Midbrain (tissue), 1 donor: ENCODE measurements at places on chromosomes 7 and 10.

GRCh38 chr10:68560186-68560942 lies at the start of gene TET1:
Gene TET1 (plus strand): TSS chr10:68560337. CDS start chr10:68572339, 12,002 bp downstream.
- DNase-seq = peak; percentile 16

DNA sequence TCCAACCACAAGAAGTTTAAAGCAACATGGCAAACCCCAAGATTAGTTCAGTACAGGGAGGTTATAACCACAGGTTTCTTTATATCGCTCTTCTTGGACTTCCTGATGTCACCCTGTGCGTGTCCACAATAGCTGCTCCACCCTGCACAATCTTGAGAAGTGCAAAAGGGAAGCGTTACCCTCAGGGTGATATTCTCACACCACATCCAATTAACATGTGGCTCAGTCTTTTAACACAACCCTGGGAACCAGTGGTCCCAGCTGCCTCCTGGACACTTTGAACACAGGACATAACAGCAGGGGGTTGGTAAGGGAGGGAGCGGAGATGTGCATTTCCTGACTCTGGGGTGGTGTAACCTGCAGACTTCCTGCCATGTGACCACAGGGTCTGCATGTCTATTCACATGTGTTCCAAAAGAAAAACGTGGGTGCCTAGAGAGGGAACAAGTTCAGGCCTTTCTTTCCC lies 64.6 kb downstream of the GSAP start:
- DNase-seq = no peak

- no peak for DNase-seq
Observed at GRCh38 chr10:42969147-42969546, 107.7 kb upstream of the RET start.

- no peak for DNase-seq
Observed at GRCh38 chr7:6227294-6227846, 45.1 kb downstream of the CYTH3 start.

GRCh38 chr7:142762104-142762503 lies 8.7 kb upstream of the PRSS2 start:
- no peak for DNase-seq
